ENCODE measurements at places on chromosomes 11 and 22. TPM values are rescaled to one million over a fixed set of nuclear protein-coding genes. Genes with fewer than 3 reads are reported as not detected.

Gene BIRC3
- 20.2 TPM for total RNA-seq

Gene TIMM10
- total RNA-seq: 31.2 TPM

Gene VPREB3
- not detected for total RNA-seq

Gene FREY1
- not detected for total RNA-seq

Data from mucosa of gallbladder (tissue), 1 donor.